ENCODE measurements at places on chromosomes 1 and 21.

GRCh38 chr1:114011796-114012195, 32.5 kb downstream of the OLFML3 start:
- no peak for DNase-seq

DNA sequence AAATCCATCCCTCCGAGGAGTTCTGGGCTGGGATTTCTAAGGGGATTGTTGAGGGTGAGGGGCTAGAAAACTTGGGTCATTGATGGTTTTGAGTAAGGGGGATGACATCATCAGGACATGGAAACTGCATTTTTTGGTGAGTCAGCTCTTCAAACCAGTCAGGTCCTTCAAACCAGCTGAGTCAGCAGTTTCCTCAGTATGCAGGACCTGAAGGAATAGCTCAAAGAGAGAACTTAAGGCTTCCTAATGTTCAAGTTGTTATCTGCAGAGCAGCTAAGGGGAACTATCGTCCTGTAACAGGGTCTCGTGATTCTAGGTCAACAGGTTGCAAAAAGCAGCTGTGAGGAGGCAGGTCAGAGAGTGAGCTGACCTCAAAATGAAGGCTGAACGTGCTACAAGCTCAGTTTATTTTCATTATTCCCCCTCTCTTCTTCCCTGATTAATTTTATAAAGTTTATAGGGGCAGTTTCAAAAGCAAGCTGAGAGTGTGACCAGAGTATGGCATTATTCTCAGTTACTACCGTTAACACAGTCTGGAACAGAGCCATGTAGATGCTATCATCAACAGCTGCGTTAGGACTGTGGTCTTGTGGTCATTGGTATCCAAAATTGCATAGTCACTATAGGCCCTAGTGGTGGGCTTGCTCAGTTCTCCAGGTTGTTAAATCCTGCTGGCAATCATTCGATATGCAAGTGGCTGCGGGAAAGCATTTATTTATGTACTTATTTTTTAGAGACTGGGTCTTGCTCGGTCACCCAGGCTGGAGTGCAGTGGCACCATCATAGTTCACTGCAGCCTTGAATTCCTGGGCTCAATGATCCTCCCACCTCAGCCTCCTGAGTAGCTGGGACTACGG, 10.7 kb upstream of the SDC3 start:
- no peak for DNase-seq

DNA sequence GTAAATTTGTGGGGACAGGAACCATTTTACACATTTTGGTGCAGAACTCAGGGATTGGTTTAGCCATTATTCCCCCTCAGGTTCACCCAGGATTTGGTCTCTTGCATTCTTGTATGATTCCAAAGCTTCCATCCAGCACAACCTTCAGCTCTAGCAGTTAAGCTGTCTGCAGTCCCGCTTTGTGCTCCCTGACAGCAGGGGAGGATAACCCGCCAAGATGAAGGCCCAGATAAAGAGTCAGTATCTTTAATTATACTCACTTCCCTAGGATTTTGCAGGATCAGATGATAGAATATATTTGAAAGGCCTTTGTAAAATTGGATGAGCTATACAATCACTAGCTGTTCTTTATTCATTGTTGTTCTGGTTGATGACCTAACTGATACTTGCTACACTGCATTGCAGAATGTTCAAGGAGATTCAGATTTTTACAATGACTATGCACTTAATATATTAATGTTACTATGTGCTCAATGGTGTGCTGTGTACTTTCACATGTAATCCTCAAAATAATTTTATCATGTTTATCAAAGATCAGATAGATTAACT, 49.8 kb downstream of the SLC16A1 start:
- DNase-seq, result no peak

DNA sequence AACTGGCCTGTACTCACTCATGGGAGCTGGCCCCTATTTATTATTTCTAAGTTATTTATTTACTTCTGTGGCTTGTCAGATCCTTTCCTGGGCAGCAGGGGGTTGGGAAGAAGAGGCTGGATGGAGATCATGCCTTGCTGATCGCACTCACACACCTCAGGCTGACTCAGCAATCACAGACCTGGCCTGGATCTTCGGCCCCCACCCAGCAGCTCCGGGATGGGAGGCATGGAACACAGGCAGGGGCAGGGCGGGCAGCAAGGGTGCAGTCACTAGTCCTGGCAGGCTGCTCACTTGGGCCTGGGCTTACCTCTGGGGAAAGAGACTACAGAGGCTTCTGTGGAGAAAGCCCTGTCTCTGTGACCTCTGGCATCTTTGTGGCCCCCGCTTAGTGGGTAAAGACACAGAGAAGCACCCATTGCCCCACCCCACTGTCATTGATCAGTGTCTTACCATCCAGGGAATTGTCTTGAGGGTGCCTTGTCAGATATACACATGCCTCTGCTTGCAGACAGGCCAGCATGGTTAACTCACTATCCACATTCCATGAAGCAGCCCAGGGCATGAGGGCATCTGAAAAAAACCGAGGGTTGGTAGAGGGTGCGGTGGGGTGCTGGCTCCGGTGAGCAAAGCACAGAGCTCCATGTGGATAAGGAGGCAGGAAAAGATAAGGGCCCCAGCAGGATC, 3.7 kb downstream of the ARTN start:
- DNase-seq, result no peak

- DNase-seq, result no peak
Observed at GRCh38 chr1:180229483-180230415, at the start of gene LHX4. LHX4 (plus strand) TSS chr1:180230264; CDS start chr1:180230530, 266 bp downstream.
